ENCODE measurements at places on chromosomes 1 and 21. TPM values are rescaled to one million over a fixed set of nuclear protein-coding genes. Genes with fewer than 3 reads are reported as not detected.

GRCh38 chr1:211920141-211920572, 89.6 kb upstream of the LPGAT1 start:
- no peaks in the 10 kb centered on the region for H3K4me1 ChIP-seq
- H3K27ac ChIP-seq = no peak overlapping the region
- H3K36me3 ChIP-seq = no peaks in the 10 kb centered on the region
- no peaks in the 10 kb centered on the region for H3K27me3 ChIP-seq

DNA sequence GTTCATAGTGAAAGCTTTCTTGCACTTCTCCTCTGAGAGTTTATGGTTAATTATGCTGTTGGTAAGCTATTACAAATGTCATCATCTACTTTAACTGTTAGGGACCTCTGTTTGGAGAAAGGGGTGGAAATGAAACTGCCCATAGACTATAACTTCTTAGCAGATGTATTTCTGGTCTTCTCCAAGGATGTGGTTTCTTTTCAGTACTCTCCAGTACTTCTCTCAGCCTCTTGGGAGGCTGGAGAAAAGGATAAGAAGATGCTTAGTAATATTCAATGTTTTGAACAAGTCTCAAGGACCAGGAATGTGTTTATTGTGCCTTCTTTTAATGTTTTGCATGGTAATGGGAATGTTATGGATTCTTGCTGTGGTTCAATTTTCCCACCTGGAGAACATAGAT, 60.4 kb downstream of the LAMC2 start:
- no peak overlapping the region for H3K4me3 ChIP-seq
- DNase-seq = no peak
- no peak overlapping the region for H3K27ac ChIP-seq
- peaks cover 14% of the 10 kb centered on the region for H3K36me3 ChIP-seq

Gene OR2L2
- total RNA-seq = 0.11 TPM

DNA sequence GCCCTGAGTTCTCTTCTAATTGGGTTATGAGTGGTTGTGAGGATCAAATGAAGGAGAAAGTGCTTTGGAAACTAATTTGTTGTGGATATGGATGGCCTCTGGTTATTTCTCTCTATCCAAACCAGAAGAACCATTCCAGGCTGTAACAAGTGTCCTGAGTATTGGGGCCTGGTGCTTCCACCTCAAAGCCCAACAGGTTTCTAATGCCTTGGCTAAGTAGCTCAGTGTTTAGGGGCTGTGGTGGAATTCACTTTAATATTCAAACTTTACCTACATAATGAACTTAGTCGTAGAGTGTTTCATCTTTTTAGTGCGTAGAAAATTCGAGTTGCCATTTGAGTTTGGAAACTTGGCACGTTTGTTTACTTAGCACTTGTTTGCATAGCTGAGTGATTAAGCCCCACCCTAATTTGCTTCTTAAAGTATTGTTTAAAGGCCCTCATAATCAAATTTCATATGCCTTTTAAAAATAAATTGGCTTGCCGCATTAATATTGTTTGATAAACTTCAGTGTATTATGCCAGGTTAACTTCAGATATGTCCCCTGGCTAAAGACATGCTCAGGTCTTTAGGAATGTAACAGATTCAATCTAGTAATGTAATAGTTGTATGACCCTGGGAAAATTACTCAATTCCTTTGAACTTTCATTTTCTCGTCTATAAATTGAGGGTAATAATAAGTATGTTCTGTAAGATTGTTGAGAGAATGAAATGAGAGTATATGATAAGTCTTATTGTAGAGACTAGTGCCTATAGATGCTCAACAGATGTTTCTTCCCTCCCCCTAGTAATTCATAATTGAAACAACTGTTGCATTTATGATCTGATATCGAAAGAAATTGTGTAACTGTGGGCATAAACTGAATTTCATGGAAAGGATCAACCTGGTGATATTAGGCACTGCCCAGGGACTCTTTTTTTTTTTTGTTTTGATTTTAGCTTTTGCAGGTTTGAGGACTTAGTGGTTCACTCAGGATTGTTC, 1.6 kb downstream of the AGO4 start:
- peak overlapping the region; percentile 79 for H3K4me3 ChIP-seq
- no peaks in the 10 kb centered on the region for H3K36me3 ChIP-seq
- no peak for DNase-seq

Gene ESPN
- 59.3 TPM for total RNA-seq

Gene DCDC2B
- total RNA-seq = not detected

DNA sequence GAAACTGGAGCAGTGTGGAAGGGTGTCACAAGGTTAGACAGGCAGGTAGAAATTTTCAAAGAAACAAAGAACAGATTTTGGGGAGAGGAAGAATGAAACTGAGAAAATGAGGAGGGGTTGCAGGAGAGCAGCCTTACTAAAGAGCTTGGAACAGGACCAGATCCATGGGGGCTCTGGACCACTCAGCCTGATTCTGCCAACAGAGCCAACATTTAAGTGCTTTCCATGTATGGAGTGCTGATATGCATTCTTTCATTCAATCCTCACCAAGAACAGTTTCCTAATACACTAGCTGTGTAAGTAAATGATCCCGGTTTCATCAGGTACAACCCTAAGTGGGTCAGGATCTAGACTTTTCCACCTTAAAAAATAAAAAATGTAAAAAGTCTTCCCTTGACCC, 16.2 kb downstream of the LPGAT1 start:
- H3K27me3 ChIP-seq = no peaks in the 10 kb centered on the region
- no peak overlapping the region for H3K4me3 ChIP-seq
- no peak for DNase-seq
- no peaks in the 10 kb centered on the region for H3K4me1 ChIP-seq
